Stimulated activated CD4-positive, alpha-beta T cell treated with anti-CD3 and anti-CD28 coated beads, Interleukin-1b, Interleukin-23, amount 100 ng/mL, for 1 hour (primary cell): ENCODE measurements at places on chromosomes 7 and 10.

DNA sequence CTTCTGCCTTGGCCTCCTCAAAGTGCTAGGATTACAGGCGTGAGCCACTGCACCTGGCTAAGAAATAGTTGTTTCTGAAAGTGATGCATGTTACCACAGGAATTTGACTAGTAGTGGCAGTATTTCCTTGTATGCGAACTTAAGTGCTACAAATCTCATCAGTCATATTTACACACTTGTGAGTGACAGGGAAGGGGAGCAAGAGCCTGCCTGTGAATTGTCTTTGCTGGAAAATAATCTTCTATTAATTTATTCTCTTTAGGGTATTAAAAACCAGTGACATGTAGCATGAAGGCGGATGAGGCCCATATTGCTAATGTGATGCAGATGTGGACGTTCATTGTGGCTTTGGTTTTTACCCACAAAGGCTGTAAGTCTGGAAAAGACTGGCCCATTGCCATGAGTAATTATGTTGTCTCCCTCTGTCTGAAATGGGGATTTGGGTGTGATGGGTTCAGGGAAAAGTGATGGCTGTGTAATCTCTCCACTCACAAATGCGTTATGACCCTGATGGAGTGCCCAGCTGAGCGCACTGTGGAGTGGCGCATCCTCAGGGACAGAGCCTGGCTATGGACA lies 97.6 kb downstream of the CCNY start:
- DNase-seq, result no peak

DNA sequence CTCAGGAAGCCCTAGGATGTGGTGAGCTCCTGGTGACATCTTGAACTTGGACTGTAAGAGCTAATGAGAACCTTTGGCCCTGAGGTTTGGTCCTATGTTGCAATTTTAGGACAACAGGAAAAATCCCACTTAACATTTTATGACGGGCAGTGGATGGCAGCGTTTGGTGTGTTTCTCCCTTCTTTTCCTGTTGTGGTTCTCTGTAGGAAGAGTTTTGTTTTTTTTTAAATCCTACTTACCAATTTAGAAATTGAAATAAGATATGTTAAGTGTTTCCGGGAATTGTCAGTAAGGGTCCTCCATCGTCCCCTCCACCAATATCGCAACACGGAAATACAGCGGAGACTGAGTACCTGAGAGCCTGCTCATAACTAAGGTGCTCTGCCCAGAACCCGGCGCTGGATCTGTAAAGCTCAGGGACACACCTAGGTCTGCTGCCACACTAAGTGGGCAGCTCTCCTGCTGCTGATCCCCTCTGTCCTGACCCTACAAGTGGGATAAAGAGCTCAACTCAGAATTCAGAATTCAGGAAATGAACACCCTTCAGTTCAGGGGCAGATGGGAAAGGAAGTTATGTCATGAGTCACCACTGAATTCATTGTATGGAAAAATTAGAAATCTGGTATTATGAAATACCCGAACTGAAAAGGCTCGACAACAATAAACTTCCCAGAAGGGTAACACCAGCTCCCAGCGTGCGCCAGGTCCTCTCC lies 9.1 kb upstream of the PROSER2 start:
- no peak for DNase-seq

- no peak for DNase-seq
Observed at GRCh38 chr10:62618576-62619412, 185.7 kb upstream of the ADO start.

GRCh38 chr10:54985732-54986131 lies 184.7 kb upstream of the PCDH15 start:
- DNase-seq, result no peak

GRCh38 chr7:79988653-79989052 lies 146.0 kb upstream of the GNAI1 start:
- DNase-seq, result no peak

- no peak for DNase-seq
Observed at GRCh38 chr10:99788598-99789256, 6.3 kb downstream of the ABCC2 start.

DNA sequence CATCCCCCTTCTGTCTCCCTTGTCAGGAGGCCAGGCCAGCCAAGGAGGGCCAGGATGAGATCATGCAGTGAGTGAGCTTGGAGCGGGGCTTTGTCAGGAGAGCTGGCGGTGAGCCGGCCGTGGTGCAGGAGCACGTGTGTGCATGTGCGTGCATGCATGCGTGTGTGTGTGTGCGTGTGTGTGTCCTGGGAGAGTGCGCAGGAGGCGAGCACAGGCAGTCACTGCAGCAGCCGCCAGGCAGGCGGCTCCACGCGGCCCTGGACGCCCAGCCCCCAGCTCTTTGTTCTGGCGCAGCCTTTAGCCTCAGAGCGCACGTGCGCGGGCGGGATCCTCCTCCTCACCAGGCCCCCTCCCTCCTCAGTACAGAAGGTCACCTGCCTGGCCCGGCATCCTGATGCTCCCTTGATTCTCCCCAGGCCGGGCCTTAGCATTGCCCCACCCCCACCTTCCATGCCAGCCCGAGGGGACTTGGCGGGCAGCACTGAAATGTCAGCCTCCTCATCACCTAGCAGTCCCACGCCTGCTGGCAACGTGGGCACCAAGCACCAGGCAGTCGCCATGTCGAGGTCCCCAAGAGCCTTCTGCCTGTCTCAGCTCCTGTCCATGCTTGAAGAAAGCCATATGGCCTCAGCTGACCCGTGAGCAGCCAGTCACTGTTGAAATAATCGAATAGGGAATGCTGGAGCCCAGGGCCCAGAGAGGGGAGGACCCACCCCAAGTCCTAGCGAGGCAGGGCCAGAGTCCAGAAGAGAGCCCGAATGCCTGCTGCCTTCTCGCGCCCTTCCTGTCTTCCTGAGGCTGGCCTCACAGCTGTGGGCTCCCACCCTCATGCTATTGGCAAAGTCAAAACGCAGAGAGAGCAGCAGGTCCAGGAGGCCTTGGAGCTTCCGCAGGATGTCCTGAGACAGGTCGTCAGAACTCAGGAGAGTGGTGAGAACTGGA lies 125.9 kb upstream of the PPIF start:
- DNase-seq, result no peak

- no peak for DNase-seq
Observed at GRCh38 chr7:158422887-158423560, 164.6 kb downstream of the PTPRN2 start.

- no peak for DNase-seq
Observed at GRCh38 chr10:7813481-7813880, 4.8 kb upstream of the TAF3 start.
